ENCODE measurements at places on chromosomes 2 and 18.

DNA sequence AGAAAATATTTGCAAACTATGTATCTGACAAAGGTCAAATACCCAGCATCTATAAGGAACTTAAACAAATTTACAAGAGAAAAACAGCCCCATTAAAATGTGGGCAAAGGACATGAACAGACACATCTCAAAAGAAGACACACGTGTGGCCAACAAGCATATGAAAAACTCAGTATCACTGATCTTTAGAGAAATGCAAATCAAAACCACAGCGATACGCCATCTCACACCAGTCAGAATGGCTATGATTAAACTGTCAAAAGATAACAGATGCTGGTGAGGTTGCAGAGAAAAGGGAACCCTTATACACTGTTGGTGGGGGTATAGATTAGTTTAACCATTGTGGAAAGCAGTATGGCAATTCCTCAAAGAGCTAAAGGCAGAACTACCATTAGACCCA lies 64.3 kb upstream of the RBMS1 start:
- DNase-seq, result no peak

- DNase-seq, result no peak
These were observed 60.9 kb downstream of the ATF2 start for GRCh38 chr2:175107146-175107545.

GRCh38 chr2:68352651-68353391 lies 12.3 kb upstream of the PLEK start:
- DNase-seq, result no peak

- DNase-seq, result peak; percentile 12
These were observed 425.7 kb downstream of the LRATD1 start for GRCh38 chr2:15058015-15058720.

DNA sequence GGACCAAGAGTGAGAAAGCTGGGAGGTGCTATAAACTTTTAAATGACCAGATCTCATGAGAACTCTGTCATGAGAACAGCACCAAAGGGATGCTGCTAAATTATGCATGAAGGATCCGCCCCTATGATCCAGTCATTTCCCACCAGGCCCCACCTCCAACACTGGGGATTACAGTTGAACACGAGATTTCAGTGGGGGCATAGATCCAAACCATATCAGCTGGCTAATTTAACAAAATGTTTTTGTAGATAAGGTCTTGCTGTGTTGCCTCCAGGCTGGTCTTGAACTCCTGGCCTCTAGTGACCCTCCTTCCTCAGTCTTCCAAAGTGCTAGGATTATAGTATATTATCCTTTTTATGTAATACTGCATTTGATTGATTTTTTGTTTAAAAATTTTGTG lies 56.0 kb downstream of the NBEAL1 start:
- DNase-seq, result no peak

DNA sequence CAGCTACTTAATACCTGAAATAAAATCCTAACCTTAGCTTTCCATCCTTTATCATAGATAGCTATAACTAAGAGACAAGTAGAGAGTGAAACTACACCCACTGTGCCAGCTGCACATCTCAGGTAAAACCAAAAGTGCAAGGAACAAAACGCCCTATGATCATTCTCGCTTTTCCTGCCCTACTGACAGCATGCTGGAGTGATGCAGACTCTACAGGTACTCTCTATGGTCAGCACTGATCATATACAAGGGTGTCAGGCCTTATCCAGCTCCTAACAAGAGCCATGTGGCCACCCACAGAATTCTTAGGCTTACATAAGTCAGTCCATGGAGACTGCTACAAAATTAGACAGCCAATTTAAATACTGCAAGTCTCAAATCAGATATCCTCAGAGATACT lies 45.6 kb downstream of the REV1 start:
- DNase-seq, result no peak

- DNase-seq, result peak; percentile 92
These were observed at the start of the genes ELMOD3 and RETSAT for GRCh38 chr2:85354286-85355072. TSS of gene ELMOD3 (plus strand) at chr2:85354769. CDS start at chr2:85357199, 2,430 bp downstream. TSS of gene RETSAT (minus strand) at chr2:85354528. CDS start at chr2:85354507, 21 bp downstream.

GRCh38 chr18:398935-399630 lies 101.4 kb downstream of the COLEC12 start:
- DNase-seq, result no peak

GRCh38 chr2:196747400-196747799 lies 52.1 kb downstream of the GTF3C3 start:
- no peak for DNase-seq

DNA sequence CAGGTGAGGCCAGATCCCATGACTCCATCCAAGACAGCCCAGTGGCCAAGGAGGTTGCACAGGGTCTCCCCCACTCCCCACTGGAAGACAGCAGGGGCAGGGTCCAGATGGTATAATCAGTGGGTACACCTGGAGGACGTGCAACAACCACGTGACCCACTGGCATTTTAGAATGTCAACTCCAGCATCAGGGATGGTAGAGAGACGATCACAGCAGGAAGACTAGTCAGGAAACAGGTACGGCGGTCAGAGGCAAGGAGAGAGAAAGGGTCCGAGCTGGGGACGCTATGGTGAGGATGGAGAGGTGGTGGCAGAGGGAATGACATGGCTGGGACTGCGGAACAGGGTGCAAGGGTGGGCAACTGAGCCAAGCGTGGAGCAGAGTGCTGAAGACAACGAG lies 23.0 kb downstream of the SERTAD2 start:
- DNase-seq, result no peak

GRCh38 chr18:2657788-2658458 lies 2.4 kb downstream of the SMCHD1 start:
- DNase-seq, result no peak

- peak; percentile 37 for DNase-seq
These were observed 155.0 kb downstream of the TTC32 start for GRCh38 chr2:19746611-19747309.

DNA sequence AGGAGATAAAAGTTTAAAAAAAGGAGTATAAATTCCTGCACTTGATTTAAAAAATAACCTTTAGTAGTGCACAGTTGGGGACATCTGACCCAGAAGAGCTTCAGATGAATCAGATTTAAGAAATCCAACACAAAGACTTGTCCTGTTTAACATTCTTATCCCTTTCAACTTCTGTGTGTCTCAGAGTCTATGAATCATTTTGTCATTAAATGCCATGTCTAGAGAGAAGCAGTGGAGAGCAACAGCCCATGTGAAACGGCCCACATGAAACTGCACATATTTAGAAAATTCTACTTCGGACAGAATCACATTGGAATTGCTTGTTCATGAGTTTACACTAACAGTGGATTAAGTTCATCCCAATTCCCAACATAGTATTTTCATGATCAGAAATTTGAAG lies 278.6 kb downstream of the SLC8A1 start:
- DNase-seq, result no peak

- DNase-seq, result no peak
These were observed 200.4 kb upstream of the SH3BP4 start for GRCh38 chr2:234751275-234751973.

DNA sequence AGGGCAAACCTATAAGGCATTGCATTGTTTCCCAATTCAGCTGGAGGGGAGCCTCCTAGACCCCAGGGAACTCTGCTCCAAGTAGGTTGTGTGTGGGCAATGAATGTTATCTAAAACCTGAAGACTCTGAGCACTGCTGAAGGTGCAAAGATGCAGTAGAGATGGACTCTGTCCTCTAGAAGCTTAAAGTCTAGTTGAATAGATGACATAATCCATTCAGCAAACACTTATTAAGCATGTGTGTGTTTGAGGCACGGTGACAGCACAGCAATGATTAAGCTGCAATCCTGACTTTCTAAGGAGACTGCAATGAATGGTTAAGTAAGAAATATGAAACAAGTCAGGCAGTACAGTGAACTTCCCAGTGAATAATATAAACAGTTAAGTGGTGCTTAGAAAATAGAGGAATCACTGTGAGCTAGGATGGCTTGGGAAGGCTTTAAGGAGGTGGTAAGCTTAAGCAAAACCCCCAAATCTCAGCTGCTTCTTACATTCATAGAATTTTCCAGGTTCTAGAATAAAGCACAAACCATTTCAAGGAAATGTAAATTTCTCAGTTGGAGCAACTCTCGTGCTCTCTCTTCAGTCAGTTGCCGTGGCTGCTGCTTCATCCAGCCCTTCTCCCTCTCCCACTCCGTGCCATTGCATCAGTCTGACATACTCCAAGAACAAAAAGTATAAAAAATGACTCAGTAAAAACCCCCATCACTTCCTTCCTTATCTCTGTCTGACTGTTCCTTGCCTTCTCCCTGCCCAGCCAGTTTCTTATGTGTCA lies 19.1 kb downstream of the MXD1 start:
- DNase-seq, result no peak

DNA sequence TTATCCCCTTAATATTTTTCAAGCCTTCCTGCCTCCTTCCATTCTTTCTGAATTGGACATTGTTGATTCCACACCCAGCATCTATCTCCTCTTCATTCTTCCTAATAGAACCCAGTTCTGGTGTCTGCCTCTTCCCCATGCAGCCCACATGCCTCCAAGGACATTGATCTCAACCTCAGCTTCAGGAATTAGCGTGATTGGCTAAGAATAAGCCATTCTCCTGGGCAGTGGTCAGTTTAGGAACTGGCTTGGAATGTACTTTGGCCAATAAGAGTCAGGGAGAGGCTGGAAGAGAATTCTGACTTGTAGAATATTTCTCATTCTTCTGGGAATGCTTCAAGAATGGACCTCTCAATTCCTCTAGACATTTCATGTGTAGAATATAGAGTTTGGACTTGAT lies 25.9 kb upstream of the GCC2 start:
- DNase-seq, result no peak

DNA sequence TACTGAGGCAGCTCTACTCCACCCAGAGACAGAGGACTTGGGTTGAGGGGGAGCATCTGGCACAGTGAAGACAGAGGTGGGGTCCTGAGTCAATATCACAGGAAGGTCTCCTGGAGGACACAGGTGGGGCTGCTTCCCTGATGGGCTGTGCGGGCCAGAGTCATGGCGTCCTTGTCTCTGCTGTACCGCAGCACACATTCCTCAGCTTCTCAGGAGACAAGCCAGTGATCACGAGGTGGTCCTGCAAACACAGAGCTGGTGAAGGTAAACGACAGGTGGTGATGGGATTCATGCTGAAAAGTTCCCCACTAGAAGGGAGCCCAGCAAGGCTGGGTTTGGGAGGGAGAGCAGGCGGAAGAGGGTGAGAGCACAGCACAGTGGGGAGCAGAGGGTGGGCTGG lies 9.7 kb downstream of the TCF23 start:
- DNase-seq, result no peak

- no peak for DNase-seq
These were observed 34.6 kb downstream of the USP40 start for GRCh38 chr2:233531955-233532354.

DNA sequence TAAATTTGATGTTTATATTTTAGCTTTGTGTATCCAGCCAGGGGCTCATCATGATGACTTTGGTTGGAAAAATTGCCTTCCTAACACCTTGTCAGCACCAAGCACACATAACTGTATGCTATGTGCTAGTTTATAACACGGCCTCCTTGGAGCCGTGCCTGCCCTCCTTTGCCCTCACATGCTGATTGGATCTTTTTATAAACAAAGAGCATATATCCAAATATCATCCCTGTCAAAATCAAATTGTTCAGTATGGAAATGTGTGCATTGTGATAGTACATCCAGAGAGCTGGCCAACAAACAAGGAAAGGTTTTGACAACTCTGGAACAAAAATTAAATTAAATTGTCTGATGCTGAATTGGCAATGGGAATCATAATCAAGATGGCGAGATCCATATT lies 241.5 kb downstream of the DCDC2C start:
- DNase-seq, result no peak

DNA sequence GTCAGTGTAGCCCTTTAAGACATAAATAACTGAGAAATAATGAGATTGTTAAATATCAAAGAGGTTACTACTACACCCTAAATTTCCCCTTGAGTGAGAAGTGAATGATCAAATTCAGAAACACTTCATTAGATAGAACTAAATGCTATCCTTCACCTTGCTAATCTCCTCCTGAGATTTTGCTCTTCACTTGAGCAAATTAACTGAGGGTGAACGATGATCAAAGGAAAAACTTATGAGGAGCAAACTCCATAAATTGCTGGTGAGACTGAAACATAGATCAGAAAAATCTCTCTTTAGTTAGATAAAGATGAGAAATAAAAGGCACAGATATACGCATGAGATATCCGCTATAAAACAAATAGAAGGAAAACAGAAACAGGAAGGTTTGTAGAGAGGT lies 63.1 kb upstream of the TANC1 start:
- DNase-seq, result no peak

GRCh38 chr18:27447451-27447881 lies 262.4 kb upstream of the CHST9 start:
- no peak for DNase-seq

- DNase-seq, result no peak
These were observed 58.7 kb downstream of the THADA start for GRCh38 chr2:43537137-43537536.

- no peak for DNase-seq
These were observed 247.7 kb downstream of the TWIST2 start for GRCh38 chr2:239095460-239096081.

GRCh38 chr2:237858294-237859081 lies 935 bp upstream of the RAMP1 start:
- DNase-seq, result no peak

- DNase-seq, result no peak
These were observed 133.5 kb downstream of the ASXL3 start for GRCh38 chr18:33711514-33711913.

- DNase-seq, result peak; percentile 80
These were observed 606 bp downstream of the TMEM237 start for GRCh38 chr2:201642579-201643215.

GRCh38 chr2:26300234-26300925 lies 45.6 kb upstream of the SELENOI start:
- no peak for DNase-seq
